ENCODE measurements at places on chromosomes 5 and 9. TPM values are rescaled to one million over a fixed set of nuclear protein-coding genes. Genes with fewer than 3 reads are reported as not detected.

- peaks cover 12% of the 10 kb centered on the region for H3K27me3 ChIP-seq
- peaks cover 2% of the 10 kb centered on the region for H3K36me3 ChIP-seq
- H3K4me1 ChIP-seq: no peaks in the 10 kb centered on the region
- H3K4me3 ChIP-seq: no peak overlapping the region
Measured at GRCh38 chr9:134294153-134295071, 31.8 kb upstream of the RXRA start.

DNA sequence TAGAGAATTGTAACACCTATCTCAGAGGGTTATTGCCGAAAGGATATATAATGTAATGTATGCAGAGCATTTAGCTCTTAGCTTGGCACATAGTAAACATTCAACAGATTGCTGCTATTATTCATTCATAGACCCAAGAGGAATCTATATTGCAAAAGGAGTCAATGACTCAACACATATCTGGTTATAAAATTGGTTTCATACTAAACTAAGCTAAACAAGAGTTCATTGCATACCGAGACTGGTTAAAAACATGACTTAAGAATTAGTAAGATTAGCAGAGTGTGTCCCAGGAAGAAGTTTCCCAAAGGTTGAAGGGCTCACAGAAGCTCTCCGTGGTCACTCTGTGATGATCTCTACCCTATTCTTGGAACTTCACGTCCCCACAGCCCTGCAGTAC is 339.6 kb upstream of the CCNH start:
- no peak overlapping the region for H3K4me3 ChIP-seq
- no peaks in the 10 kb centered on the region for H3K4me1 ChIP-seq
- peaks cover 22% of the 10 kb centered on the region for H3K27me3 ChIP-seq
- H3K36me3 ChIP-seq: no peaks in the 10 kb centered on the region

DNA sequence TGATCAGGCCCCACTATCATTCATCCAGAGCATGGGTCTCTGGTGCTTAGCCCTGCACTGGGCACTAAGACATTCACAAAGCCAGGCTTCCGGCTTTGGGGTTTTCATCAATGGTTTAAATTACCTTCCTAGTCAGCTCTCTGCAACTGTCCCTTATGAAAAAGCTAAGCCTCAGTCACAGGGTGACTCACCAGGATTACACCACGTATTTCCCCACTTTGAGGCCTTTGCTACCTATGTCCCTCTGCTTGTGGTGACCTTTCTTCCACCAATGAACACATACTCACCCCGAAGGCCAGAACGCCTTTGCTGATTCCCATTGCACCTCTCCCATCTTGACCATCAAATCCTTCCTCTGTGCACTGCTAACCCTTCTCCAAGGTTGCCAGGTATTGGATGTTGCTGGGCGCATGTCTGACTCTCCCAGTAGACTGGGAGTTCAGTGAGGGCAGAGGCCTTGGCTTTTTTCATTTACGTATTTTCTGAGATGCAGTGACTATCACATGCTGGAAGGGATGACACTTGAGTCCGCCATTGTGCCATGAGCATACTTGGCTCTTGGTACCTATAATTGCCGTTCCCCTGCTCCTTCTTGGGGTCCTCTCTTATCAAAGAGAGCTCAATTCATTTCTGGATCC is 58.7 kb upstream of the TNFSF8 start:
- no peaks in the 10 kb centered on the region for H3K27me3 ChIP-seq
- peaks cover 35% of the 10 kb centered on the region for H3K4me1 ChIP-seq
- H3K27ac ChIP-seq: peak overlapping the region; percentile 95
- peak overlapping the region; percentile 71 for H3K4me3 ChIP-seq

WNT8A gene
- not detected for total RNA-seq

FAM169A gene
- 16.1 TPM for total RNA-seq

GRCh38 chr5:170268153-170268689 is 29.4 kb downstream of the LCP2 start:
- peaks cover 69% of the 10 kb centered on the region for H3K4me1 ChIP-seq
- peak overlapping the region; percentile 100 for H3K27ac ChIP-seq
- H3K27me3 ChIP-seq: no peaks in the 10 kb centered on the region
- DNase-seq: no peak

DNA sequence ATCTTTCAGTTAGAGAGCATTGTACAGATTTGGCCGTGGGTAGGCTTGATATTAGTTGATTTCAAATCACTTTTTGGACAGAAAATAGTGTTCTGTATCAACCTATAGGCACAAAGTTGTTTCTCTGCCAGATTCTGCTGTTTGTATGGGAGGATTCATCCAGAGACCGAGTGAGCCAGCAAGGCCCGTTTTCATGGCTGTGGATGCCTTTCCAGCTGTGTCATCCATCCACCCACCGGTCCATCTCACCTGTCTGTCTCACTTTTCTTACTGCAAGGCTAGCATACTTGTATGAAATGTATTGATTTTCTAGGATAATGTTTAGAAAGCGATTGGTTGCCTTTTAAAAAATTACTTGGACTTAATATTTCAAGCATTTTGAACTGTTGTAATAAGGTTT is 34.4 kb downstream of the ICE1 start:
- no peak overlapping the region for H3K4me3 ChIP-seq
- no peak for DNase-seq
- H3K36me3 ChIP-seq: peaks cover 28% of the 10 kb centered on the region
- H3K27me3 ChIP-seq: no peaks in the 10 kb centered on the region

- H3K36me3 ChIP-seq: peaks cover 10% of the 10 kb centered on the region
- no peak overlapping the region for H3K27ac ChIP-seq
- no peak overlapping the region for H3K4me3 ChIP-seq
- H3K27me3 ChIP-seq: peaks cover 5% of the 10 kb centered on the region
- H3K4me1 ChIP-seq: no peaks in the 10 kb centered on the region
Measured at GRCh38 chr5:146196459-146197048, 6.9 kb upstream of the RBM27 start.

GRCh38 chr9:70390933-70391341 is 23.5 kb downstream of the KLF9 start:
- H3K4me3 ChIP-seq: peak overlapping the region; percentile 54
- H3K36me3 ChIP-seq: peaks cover 2% of the 10 kb centered on the region
- H3K4me1 ChIP-seq: peaks cover 48% of the 10 kb centered on the region

CDO1 gene
- total RNA-seq: not detected

GRCh38 chr5:104345222-104346016 is 782.8 kb upstream of the NUDT12 start:
- no peak overlapping the region for H3K4me3 ChIP-seq
- no peaks in the 10 kb centered on the region for H3K36me3 ChIP-seq
- H3K27ac ChIP-seq: no peak overlapping the region
- no peak for DNase-seq

DNA sequence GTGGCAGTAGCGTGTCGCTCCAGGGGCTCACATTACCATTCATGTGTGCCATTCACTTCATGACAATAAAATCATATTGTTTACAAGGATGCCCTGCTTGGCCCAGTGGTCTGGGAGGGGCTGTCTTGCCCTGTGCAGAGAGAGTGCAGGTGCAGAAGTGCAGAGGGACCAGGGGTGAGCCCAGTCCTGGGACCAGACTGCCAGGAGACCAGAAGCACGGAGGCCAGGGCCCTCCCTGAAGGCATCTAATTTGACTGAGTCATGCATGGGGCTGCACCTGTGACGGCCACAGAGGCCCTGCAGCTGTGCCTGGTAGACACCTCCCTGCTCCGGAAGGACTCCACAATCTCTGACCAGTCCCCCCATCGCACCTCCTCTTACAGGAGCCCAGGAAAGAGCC is 164.4 kb upstream of the FOXD4L5 start:
- no peaks in the 10 kb centered on the region for H3K4me1 ChIP-seq
- H3K4me3 ChIP-seq: no peak overlapping the region
- H3K27ac ChIP-seq: no peak overlapping the region
- H3K27me3 ChIP-seq: no peaks in the 10 kb centered on the region
- H3K36me3 ChIP-seq: no peaks in the 10 kb centered on the region

DNA sequence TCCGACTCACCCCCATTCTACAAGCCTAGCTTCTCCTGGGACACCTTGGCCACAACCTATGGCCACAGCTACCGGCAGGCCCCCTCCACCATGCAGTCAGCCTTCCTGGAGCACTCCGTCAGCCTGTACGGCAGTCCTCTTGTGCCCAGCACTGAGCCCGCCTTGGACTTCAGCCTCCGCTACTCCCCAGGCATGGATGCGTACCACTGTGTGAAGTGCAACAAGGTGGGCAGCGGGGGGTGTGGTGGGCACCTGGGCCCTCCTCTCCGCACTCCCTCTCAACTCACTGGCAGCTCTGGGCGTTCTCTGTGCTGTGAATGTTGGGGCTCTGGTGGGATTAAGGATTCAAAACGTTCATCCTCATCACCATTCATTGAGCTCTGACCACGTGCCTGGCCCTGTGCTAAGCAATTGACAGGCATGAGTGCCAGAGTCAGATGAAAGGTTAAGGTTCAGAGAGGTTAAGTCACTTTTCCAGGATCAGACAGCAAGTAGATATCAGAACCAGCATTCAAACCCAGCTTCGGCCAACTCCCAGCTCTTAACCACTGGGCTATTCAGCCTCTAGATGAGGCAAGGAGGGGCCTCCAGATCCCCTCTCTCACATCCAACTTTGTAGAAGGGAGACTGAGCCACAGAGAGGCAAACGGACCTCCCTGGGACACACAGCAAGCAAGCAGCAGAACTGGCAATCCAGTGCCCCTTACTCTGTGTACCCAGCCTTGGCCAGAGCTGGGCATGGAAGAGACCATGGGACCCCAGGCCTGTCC is 9.9 kb downstream of the GFI1B start:
- H3K4me1 ChIP-seq: peaks cover 2% of the 10 kb centered on the region
- H3K36me3 ChIP-seq: no peaks in the 10 kb centered on the region
- no peak for DNase-seq
- H3K27ac ChIP-seq: no peak overlapping the region
- H3K27me3 ChIP-seq: peaks cover 70% of the 10 kb centered on the region

UAP1L1 gene
- total RNA-seq: 10.2 TPM

- H3K4me3 ChIP-seq: peak within 1 kb of the TSS; percentile 85
- H3K27me3 ChIP-seq: peaks cover 13% of the 10 kb centered on the region
- DNase-seq: peak; percentile 83
- H3K36me3 ChIP-seq: no peaks in the 10 kb centered on the region
- H3K27ac ChIP-seq: no peak within 1 kb of the TSS
Measured at GRCh38 chr9:133478851-133479711, at the start of gene SLC2A6. Gene SLC2A6, minus strand, starts transcription at chr9:133479099. Its CDS starts 40 bp downstream, at chr9:133479059.

GRCh38 chr9:130448035-130448624 is 3.4 kb downstream of the ASS1 start:
- peaks cover 15% of the 10 kb centered on the region for H3K4me1 ChIP-seq
- H3K36me3 ChIP-seq: peaks cover 2% of the 10 kb centered on the region
- no peak for DNase-seq
- no peak overlapping the region for H3K27ac ChIP-seq

GRCh38 chr9:96171728-96172127 is 130.2 kb downstream of the HSD17B3 start:
- DNase-seq: no peak
- H3K27me3 ChIP-seq: peaks cover 44% of the 10 kb centered on the region
- peaks cover 2% of the 10 kb centered on the region for H3K36me3 ChIP-seq

GRCh38 chr5:83255268-83255667 is 177.9 kb downstream of the XRCC4 start:
- no peak overlapping the region for H3K27ac ChIP-seq
- H3K36me3 ChIP-seq: no peaks in the 10 kb centered on the region
- H3K4me3 ChIP-seq: no peak overlapping the region
- no peaks in the 10 kb centered on the region for H3K27me3 ChIP-seq

DNA sequence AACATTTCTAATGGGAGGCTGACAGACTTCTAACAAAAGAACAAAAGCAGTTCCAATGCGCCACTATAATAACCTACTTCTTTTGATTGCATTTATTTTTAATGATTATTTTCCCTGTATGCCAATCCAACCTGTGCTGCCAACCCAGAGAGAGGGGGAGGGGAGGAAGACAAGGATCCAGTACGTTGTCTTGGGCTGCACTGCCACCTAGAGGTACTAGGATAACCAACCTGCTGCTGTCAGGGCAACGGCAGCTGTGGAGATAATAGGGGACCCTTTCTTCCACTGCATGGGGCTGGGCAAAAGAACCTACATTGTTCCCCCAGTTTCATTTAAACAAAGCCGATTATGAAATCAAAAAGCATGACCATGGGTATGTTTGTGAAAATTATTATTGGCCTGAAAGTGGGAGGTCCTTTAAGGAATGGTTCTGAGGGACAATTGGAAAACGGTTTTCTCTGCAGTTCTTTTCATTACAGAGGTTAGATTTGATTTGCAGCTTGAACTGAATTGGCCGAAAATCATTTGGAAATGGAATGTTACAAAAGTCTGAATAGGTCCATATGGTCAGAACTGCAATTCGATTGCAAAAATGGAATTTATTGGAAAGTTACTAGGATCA is 101.3 kb downstream of the RASEF start:
- H3K36me3 ChIP-seq: no peaks in the 10 kb centered on the region
- no peak overlapping the region for H3K4me3 ChIP-seq
- no peak for DNase-seq
- peaks cover 7% of the 10 kb centered on the region for H3K27me3 ChIP-seq
- no peaks in the 10 kb centered on the region for H3K4me1 ChIP-seq

IL4 gene
- not detected for total RNA-seq

EGFL7 gene
- total RNA-seq: 5.7 TPM
